Hematopoietic multipotent progenitor cell treated with erythropoietin and hydrocortisone succinate and interleukin-3 and kit ligand, for 15 days (in vitro differentiated cells): ENCODE measurements at places on chromosomes 3 and 15.

GRCh38 chr3:185270262-185270955, 16.6 kb upstream of the EHHADH start:
- DNase-seq = no peak

- DNase-seq = no peak
Observed at GRCh38 chr15:87209891-87210689, 1046.4 kb downstream of the NTRK3 start.

GRCh38 chr3:135243616-135244015, 448.6 kb downstream of the EPHB1 start:
- no peak for DNase-seq

- DNase-seq = no peak
Observed at GRCh38 chr3:5051772-5052171, 70.3 kb upstream of the ARL8B start.

DNA sequence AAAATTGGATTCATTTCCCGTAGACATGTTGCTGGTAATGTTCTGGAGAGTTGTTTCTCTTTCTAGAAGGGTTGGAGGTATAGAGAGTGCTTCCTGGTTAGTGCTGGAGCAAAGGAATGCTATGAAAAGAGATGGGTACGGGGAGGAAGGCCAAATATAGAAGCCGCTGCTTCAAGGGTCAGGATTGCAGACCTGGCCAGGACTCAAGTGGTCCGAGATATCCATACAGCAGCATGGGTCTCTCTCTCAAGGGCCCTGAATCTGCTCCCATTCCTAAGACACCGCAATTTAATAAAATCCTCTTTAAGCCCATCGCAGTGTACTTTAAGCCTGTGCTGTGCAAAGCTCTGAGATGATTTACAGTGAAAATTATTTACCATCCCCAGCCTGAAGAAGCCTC, 287.0 kb downstream of the FAM43A start:
- no peak for DNase-seq

- DNase-seq = no peak
Observed at GRCh38 chr15:91515188-91515754, 338.2 kb upstream of the SLCO3A1 start.

- no peak for DNase-seq
Observed at GRCh38 chr3:115788921-115789470, 165.7 kb downstream of the GAP43 start.

DNA sequence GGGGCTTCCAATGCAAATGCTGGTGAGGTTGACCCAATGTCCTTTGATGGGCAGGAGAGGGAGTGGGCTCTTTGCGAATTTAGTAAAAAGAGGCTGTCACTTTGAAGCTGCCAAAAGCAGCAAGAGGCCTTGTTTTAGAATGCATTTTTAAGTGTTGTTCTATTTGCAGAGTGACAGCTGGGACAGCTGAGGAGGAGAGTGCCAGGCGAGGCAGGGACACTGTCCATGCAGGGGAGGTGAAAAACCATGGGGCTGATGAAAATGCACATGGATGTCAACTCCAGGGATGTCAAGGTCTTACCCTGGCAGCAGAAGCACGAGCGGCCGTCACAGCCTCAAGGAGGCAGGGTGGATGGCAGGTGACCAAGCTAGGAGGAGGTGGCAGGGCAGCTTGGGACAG, 279.8 kb downstream of the ADAMTS17 start:
- DNase-seq = no peak

DNA sequence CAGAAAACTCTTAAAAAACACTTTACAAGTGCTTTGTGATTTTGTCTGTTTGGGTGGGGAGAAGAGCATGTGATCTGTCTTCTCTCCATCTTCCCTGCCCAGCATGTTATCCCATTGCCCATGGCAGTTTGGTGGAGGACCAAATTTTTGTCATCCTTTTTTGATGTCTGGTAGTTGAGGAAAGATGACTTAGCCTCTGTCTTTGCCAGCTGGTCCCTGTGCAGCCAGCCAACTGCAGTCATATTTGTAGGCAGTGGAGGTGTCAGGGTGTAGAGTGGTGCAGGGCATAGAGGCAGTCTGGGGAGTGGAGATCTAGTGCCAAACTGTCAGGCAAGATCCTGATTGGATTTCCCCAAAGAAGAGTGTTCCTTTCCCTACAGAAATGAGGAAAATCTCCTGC, 40.7 kb downstream of the GASK1A start:
- DNase-seq = no peak
